ENCODE measurements at places on chromosomes 13 and 19. TPM values are rescaled to one million over a fixed set of nuclear protein-coding genes. Genes with fewer than 3 reads are reported as not detected.
A peak's percentile ranks its signal among the peaks of the same experiment; 100 is the strongest.

DNA sequence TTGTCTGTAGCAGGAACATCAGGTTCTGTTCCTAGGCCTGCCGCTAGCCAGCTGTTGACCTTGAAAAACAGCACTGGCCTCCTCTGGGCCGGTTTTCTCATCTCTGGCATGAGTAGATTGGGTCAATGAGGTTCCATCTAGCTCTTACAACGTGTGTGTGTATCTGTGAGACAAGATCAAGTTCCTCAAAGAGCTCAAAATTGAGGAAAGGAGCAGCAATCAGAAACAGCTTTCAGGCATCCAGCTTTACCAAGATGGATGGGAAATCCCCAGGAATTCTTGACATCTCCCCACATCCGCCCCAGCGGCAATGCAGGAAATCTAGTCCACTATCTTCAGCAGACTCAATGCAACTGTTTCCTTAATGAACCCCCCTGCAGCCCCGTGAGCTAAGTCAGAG lies 4.9 kb downstream of the FLT1 start:
- H3K27ac ChIP-seq = no peak overlapping the region
- H3K27me3 ChIP-seq = peaks cover 15% of the 10 kb centered on the region
- peaks cover 22% of the 10 kb centered on the region for H3K4me1 ChIP-seq
- DNase-seq = no peak
- H3K4me3 ChIP-seq = no peak overlapping the region

DNA sequence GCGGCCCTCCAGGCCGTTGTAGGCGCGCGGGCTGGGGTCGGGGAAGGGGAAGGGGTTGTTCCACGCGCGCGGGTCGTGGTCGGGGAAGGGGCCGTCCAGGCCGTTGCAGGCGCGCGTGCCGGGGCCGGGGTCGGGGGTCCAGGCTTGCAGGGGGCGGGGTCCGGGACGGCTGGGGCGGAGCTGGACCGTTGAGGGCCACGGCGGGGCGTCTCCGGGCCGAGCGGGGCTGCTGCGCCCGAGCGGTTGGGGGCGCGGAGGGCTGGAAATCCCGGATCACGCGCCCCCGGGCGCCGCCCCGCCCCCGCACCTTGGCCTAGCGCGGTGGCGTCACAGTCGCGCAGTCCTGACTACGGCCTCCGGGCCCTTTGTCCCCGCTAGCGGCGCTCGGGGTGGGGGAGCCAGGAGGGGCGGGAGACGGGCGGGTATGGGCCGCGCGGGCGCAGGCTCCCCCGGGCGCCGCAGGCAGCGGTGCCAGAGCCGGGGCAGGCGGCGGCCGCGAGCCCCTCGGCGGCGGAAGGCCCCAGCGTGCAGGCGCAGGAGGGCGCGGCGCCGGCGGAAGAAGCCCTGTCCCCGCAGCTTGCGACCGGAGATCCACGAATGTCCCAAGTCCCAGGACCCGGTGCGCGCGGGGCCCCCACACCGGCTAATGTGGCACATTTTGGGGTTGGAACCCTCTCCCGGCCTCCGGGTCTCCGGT lies 665 bp downstream of the GPX4 start:
- H3K27ac ChIP-seq = no peak overlapping the region
- peaks cover 9% of the 10 kb centered on the region for H3K36me3 ChIP-seq
- H3K4me1 ChIP-seq = peaks cover 45% of the 10 kb centered on the region
- peak; percentile 86 for DNase-seq
- peak overlapping the region; percentile 71 for H3K4me3 ChIP-seq

DNA sequence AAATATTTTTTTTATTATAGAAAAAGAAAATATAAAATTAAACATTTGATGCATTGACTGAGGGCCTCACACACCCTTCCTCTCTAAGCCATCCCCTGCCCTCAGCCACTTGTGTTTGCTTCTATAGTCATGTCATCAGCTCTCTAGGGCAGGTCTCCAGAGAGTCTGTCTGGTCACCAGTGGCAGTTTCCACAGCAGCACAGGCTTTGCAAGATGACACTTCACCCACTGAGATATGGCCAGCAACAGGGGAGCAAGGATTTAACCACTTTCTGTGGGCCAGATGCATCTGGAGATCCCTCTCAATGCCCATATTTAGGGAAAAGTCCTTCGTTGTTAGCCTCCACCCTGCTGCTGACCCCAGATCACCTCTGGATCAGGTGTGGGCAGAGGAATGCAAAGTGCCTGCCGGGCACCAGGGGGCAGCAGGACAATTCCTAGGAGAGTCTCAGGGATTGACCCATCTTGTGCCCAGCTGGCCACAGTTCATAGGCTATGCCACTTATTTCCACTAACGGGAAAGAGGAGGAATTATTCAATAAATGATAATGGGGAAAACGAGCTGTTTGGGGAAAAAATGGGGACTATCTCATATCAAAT lies 4.8 kb downstream of the ABCC4 start:
- H3K36me3 ChIP-seq = peaks cover 12% of the 10 kb centered on the region
- no peak overlapping the region for H3K27ac ChIP-seq
- H3K4me1 ChIP-seq = peaks cover 32% of the 10 kb centered on the region
- H3K4me3 ChIP-seq = no peak overlapping the region
- peak; percentile 51 for DNase-seq

GRCh38 chr19:8209462-8210378 lies 550 bp downstream of the CERS4 start:
- DNase-seq = peak; percentile 87
- H3K4me3 ChIP-seq = peak overlapping the region; percentile 83
- no peaks in the 10 kb centered on the region for H3K27me3 ChIP-seq
- H3K4me1 ChIP-seq = peaks cover 30% of the 10 kb centered on the region
- H3K36me3 ChIP-seq = peaks cover 8% of the 10 kb centered on the region

DNA sequence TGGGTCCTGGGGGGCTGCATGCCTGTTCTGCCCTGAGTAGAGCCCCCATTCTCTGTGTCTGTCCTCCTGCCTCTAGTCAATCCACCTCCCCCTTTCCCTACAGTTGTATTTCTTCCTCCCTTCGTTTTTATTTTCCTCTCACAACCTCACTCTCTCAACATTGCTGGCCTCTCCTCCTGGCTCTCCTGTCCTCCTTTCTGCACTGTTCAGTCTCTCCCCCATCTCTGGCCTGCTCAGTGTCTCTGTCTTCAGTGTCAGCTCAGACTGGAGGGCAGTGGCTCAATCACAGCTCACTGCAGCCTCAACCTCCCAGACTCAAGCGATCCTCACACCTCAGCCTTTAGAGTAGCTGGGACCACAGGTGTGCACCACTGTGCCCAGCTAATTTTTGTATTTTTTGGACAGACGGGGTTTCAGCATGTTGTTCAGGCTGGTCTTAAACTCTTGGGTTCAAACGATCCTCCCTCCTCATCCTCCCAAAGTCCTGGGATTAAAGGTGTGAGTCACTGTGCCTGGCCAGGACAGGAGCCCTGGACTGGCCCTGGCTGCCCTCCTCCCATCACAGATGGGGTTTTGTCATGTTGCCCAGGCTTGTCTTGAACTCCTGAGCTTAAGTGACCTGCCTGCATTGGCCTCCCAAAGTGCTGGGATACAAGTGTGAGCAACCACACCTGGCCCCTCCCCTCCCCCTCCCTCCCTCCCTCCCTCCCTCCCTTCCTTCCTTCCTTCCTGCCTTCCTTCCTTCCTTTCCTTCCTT lies 32.0 kb upstream of the IGFL1 start:
- no peak for DNase-seq
- H3K27me3 ChIP-seq = peaks cover 37% of the 10 kb centered on the region
- no peaks in the 10 kb centered on the region for H3K4me1 ChIP-seq
- no peak overlapping the region for H3K27ac ChIP-seq
- H3K36me3 ChIP-seq = no peaks in the 10 kb centered on the region

DNA sequence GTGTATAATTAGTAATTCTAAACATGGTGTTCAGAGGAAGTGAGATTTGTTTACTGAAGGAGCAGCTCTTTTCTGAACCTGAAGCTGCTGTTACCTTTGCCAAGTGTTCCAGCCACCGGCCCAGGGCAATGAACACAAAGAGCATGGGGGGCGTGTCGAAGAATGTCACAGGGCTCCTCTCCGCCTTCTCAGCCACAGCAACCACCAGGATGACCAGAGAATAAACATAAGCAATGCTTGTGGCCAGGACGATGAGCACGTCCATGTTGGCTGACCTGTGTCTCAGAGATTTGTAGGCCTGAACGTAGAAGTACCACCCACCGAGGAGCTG lies 53.1 kb downstream of the ATP7B start:
- H3K27me3 ChIP-seq = peaks cover 2% of the 10 kb centered on the region
- no peak overlapping the region for H3K27ac ChIP-seq
- no peak for DNase-seq

GRCh38 chr13:27309967-27310598 lies 39.5 kb downstream of the RASL11A start:
- peaks cover 14% of the 10 kb centered on the region for H3K4me1 ChIP-seq
- H3K27ac ChIP-seq = no peak overlapping the region

DNA sequence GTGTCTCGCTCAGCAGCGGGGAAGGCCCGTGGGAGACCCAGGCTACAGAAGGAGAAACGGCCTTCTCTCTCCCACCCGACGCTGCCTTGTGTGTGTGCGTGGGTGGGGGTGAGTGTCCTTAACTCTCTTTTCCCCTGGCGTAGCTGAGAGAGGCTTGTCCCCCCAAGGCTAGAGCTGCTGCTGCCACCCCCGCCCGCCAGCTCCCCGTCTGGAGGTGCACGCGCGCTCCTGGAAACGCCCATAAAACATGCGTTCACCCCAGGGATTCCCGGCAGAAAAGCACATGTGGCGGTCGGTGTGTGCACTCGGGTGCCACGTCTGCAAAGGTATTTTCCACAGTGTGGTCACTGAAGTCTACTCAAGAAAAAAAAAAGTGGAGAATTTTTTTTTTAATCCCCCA lies 36.1 kb downstream of the GADD45B start:
- peaks cover 2% of the 10 kb centered on the region for H3K27me3 ChIP-seq
- DNase-seq = no peak
- H3K4me1 ChIP-seq = peaks cover 9% of the 10 kb centered on the region
- H3K36me3 ChIP-seq = no peaks in the 10 kb centered on the region

DNA sequence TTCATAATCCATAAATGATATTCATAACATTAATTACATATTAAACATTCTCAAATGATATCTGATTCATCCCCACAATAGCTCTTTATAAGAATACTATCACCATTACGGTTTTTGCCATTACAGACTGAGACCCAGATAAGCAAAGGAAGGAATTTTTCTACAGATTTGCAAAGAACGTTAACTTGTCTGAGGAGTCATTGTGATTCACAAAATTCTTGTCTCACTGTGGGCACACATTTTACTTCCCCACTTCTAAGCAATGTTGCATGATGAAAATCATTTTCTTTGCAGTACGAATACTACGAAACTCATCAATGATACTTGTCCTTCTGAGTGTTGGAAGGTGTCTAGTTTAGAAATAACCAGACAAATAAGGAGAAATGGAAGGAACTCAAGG lies 70.1 kb downstream of the NALCN start:
- no peaks in the 10 kb centered on the region for H3K27me3 ChIP-seq
- no peaks in the 10 kb centered on the region for H3K36me3 ChIP-seq
- H3K4me3 ChIP-seq = no peak overlapping the region

DNA sequence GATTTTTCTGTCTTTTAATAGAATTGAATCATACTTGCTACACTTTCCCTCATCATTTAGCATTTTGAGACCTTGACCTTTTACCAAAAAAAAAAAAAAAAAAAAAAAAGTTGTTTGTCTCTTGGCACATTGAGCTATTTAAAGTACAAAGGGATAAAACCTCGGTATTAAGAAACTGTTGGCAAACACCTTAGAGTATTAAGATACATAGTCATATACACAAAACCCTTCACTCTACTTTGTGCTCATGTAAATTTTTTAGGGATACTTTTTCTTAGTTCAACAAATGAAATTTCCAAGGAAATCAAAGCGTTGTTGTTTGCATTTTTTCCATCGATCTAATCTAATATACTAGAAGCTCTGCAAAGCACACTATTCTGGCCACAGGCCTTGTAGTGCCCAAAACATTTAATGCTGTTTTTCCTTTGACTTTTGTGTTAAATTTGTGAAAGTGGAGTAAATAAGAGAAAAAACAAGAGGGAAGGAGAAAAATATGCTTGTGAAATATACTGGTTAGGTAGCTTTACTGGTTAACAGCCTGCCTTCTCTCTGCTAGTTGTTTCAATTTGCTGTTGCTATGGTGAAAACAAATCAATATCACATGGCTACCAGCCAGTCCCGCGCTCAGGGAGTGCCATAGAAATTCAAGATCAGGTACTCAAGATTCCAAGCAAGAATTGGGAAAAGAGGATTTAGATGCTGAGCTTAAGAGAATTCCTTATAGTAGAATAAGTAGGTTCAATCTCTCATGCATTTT lies 2.6 kb downstream of the MBNL2 start:
- peaks cover 1% of the 10 kb centered on the region for H3K36me3 ChIP-seq
- H3K27me3 ChIP-seq = no peaks in the 10 kb centered on the region
- peak overlapping the region; percentile 95 for H3K27ac ChIP-seq
- H3K4me1 ChIP-seq = peaks cover 45% of the 10 kb centered on the region
- H3K4me3 ChIP-seq = peak overlapping the region; percentile 80
- peak; percentile 46 for DNase-seq

DNA sequence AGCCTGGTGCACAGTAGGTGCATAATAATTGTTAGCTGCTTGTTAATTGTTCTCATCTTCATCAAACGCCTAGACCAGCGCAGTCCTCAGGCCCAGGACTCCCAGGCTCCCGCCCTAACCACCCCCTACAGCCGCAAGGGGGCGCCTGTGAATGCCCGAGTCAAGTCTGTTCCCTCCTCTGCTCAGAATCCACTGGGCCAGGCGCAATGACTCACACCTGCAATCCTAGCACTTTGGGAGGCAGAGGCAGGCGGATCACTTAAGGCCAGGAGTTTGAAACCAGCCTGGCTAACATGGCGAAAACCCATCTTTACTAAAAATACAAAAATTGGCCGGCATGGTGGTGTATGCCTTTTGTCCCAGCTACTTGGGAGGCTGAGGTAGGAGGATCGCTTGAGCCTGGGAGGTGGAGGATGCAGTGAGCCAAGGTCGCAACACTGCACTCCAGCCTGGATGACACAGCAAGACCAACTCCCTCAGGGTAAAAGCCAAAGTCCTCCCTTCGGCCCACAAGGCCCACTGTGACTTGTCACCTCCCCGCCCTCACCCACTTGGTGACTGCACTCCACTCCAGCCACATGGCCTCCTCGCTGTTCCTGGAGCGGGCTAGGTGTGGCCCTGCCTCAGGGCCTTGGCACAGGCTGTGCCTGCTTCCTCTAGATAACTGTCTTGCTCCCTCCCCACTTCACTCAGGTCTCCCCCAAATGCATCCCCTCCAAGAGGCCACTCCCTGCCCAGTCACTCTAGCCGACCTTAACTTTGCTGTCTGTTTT lies 9.1 kb downstream of the ZNF653 start:
- H3K27ac ChIP-seq = no peak overlapping the region
- peaks cover 20% of the 10 kb centered on the region for H3K36me3 ChIP-seq
- DNase-seq = peak; percentile 83
- H3K4me3 ChIP-seq = no peak overlapping the region
- H3K27me3 ChIP-seq = no peaks in the 10 kb centered on the region

Gene DAND5
- 0.21 TPM for total RNA-seq

Gene PSG4
- total RNA-seq = not detected

Gene SEMA6B
- total RNA-seq = not detected

Gene IGFL2
- total RNA-seq = not detected

Gene AMER2
- not detected for total RNA-seq

Gene CEACAM16
- total RNA-seq = not detected

Gene WDR87
- not detected for total RNA-seq

Gene C19orf81
- total RNA-seq = 1.7 TPM

All from activated CD4-positive, alpha-beta T cell treated with anti-CD3 and anti-CD28 coated beads for 36 hours (primary cell).